Bone marrow (tissue), 2 donors: ENCODE measurements at places on chromosomes 7 and 10.

- DNase-seq: no peak
Observed at GRCh38 chr7:101234636-101235035, 3.0 kb downstream of the CLDN15 start.

DNA sequence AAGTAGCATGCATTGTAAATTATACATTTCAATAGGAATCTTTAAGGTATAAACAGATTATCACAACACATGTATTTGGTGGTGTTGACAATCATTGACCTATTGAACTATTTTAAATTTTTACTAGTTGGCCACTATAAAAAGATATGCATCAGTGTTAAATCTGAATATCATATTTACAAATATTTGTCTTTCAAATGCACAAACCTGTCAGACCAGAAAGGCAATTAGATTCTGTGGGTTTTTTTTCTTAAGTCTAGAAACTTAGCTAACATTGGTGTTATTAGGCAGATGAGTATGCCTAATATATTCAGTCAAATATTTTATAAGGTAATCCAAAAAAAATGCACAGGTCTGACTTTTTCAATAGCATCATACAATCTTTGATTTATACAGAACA is 241.4 kb upstream of the DGKB start:
- no peak for DNase-seq

DNA sequence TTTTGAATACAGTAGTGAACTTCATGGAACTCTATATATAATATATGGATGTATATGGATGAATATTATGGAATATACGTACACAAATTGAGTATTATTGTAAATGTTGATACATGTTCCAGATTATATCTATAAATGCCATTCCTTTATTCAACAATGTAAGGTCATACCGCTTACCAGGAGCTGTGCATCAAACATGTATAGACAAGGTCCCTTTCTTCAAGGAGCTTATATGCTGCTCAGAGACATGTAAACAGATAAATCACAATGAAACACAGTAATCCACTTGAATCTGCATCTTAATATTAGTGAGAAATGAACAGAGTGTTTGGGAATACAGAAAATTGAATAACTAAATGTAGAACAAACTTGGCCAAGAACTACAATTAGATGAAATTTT is 898 bp upstream of the SEM1 start:
- DNase-seq: no peak

DNA sequence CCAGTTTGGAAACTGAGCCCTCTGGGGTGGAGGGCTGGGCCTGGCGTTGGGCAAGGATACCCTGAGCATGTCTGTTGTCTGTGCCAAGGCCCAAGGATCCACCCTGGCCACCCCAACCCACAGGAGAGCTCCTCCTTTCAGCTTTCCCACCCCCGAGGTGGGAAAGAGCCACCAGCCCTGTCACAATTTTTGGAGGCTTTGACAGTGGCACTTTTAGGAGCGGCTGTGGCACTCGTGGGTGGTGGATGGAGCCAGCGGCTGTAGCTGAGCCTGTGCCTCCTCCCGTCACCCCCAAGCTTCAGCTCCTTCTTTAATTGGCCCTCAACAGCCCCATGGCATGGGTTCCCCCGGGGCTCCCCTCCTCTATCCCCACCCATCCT is 18.2 kb upstream of the ZNF862 start:
- DNase-seq: no peak

DNA sequence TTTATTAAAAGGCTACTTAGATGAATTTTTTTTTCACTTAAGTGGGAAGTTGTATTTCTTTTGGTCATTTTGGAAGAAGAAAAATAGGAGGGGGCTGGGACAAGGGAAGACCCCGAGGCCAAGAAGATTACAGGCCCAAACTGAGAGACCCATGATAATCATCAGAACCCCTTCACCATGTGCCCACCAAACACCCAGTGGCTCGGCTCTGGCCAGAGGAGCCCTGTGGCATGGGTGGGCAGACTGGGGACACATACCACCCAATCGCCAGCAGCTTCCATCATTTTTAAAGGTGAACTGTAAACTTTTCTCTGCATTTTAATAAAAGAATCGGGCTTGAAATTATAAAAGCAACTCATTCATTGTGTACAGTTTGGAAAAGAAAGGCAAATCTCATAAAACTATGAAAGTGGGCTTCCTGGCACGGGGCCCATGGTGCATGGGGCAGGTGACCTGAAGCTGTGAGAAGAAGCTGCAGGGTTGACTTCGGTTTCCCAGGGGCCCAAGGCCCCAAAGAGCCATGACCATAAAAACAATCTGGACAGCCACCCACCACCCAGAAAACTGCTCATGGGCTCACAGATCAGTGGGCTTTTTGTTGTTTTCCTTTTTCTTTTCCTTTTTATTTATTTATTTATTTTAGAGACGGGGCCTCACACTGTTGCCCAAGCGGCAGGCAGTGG is 29.4 kb upstream of the RET start:
- no peak for DNase-seq

DNA sequence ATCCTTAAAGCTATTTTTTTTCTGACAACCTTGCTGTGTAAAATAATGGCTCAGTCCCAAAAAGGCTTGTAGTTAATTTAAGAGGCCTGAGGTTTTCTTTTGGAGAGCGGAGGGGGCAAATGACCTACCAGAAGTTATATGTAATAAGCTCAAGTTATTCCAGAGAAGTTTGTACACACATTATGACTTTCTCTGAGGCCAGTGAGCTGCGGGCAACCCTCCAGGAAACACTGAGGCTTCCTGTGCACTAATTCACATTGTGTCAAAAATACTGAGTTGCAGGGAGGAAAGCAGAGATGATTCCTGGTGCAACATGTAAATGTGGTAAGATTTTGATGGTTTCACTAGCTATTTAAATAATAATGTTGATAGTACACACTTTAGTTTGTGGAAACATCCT is 188.6 kb downstream of the DIP2C start:
- DNase-seq: no peak
